HFFc6 (cell line): ENCODE measurements at places on chromosomes 7 and 10. TPM values are rescaled to one million over a fixed set of nuclear protein-coding genes. Genes with fewer than 3 reads are reported as not detected.

- no peak for DNase-seq
Measured at GRCh38 chr7:164882-165660, 27.3 kb upstream of the FAM20C start.

DNA sequence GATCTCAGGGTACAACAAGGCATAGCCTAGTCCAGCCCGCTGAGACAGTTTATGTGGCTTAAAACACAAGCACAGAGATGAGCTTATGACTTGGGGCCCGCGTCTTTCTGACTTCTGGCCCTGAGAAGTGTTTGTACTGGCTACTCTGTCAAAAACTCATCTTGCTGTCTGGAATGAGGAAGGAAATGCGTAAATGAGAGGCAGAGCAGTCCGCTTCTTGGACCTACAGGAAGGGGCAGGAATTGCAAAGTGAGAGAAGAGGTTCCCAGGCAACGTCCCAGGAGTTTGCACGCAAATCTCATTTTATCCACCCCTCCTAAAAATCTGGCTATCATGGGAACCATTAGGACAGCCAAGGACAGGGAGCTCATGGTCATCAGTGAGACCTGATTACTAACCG lies 5.5 kb downstream of the ANXA11 start:
- DNase-seq, result peak; percentile 63

GRCh38 chr10:15516256-15517085 lies 145.4 kb upstream of the FAM171A1 start:
- DNase-seq, result no peak

GRCh38 chr7:158432369-158433341 lies 155.0 kb downstream of the PTPRN2 start:
- no peak for DNase-seq

- no peak for DNase-seq
Measured at GRCh38 chr10:107806026-107806425, 641.5 kb upstream of the SORCS1 start.

MPP7 gene
- 0.80 to 2.3 TPM (median 2.1 TPM) in 3 replicates for total RNA-seq

HMX3 gene
- total RNA-seq, result not detected in 3 replicates

DNA sequence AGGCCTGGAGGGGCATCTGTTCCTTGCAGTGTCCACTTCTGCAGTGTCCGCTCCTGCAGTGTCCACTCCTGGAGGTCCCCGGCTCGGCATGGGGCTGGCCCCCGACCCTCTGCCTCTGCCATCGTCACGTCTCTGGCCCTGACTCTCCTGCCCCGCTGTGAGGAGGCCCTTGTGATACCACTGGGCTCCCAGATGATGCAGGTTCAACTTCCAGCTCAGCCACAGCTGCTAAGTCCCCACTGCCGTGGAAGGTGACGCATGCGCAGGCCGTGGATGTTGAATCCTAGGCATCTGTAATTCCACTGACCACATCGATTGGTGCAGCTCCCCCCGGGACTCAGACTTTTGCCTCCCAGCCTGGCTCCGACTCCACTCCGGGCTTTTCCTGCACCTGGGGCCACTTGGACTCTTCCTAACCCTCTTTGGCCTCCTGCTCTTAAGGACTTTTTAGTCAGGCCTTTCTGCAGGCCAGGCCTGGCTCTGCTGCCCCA lies 95.1 kb downstream of the GLRX3 start:
- no peak for DNase-seq

GRCh38 chr10:121070275-121071070 lies 219.3 kb downstream of the WDR11 start:
- no peak for DNase-seq

NPFFR1 gene
- total RNA-seq, result not detected in 3 replicates

THNSL1 gene
- 2.8 and 2.9 TPM in 2 replicates for total RNA-seq

GRCh38 chr7:157774495-157774894 lies 437.7 kb downstream of the DNAJB6 start:
- DNase-seq, result no peak

DNA sequence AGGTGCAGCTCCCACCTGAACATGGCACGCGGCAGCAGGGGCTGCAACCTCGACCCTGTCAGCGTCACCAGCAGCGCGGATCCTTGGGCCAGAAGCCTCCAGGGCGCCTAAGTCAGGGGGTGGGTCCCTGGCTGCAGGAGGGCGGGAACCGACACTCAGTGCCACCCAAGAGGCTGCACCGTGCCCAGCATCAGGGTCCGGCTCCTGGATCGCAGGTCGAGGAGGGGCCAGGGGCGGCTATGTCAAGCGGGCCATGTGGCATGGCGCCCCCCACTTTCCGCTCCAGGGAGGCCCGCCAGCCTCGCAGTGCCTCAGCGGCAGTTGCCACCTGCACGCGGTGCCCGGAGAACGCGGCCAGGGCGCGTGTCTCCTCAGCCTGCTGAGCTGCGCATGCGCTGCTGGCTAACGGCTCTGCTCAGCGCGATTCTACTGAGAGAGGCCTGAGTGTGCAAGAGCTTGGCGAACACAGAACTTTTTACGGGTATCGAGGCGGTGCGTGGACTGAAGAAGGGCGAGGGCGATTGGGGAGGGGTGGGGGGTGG lies at the start of gene ANKRD30A:
TSS of gene ANKRD30A (plus strand) at position 408 of the 542 bp plus-strand sequence. CDS start 190 bp downstream, outside the sequence.
- no peak for DNase-seq

GRCh38 chr7:46054272-46054671 lies 133.2 kb upstream of the IGFBP3 start:
- DNase-seq, result no peak

H2BK1 gene
- not detected in 2 replicates for total RNA-seq

GRCh38 chr7:150755473-150756099 lies 18.4 kb downstream of the GIMAP5 start:
- DNase-seq, result no peak

GRCh38 chr10:48685731-48686130 lies 1.1 kb downstream of the WDFY4 start:
- no peak for DNase-seq

DNA sequence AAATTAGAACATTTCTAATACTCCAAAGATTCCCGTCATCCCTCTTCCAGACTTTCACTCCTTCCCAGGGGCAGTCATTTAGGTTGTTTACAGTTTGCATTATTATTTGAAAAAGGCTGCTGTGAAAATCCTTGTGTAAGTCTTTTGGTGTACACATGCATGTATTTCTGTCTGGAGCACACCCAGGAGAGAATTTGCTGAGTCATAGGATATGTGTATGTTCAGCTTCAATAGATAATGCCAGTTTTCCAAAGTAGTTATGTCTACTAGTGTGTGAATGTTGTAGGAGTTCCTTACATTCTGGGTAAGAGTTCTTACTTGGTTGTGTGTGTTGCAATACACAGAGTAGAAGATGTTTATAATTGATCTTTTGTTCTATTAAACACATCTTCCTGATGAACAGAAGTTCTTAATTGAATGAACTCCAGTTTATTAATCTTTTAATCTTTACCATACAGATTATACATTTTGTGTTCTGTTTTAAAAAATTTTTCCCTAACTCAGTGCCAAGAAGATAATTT lies 25.3 kb downstream of the CROT start:
- DNase-seq, result peak; percentile 8

CARD11 gene
- not detected in 3 replicates for total RNA-seq

DNA sequence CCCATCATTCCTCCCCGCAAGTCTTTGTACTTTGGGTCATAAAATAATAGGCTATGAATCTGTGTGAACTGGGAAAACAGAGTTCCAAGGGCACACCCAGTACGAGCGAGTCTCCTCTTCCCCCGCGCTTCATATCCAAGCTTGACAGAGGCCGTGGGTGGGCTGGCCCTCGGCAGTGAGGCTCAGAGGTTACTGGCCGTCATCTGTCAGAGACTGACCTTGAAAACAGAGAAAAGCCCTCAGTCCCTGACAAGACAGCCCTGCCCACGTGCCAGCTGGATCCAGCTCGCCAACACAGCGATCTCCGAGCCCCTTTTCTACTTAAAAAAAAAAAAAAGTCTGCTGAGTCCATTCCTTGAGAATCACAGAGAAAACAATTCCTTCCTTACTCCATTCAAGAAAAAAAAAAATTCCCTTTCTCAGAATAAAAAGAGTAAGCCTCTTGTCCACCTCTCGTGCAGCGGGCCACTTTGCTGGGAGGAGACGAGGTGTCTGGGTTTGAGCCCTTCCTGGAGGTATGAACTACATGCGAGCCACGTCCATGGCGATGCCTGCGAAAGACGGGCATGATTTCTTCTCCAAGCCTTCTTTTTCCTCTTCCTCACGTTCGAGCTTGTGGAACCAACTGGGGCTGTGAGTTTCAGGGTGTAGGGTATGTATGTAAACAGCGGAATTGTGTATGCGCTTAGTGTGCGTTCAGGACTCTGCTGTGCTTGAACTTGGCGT lies 744 bp upstream of the BICC1 start:
- no peak for DNase-seq

DNA sequence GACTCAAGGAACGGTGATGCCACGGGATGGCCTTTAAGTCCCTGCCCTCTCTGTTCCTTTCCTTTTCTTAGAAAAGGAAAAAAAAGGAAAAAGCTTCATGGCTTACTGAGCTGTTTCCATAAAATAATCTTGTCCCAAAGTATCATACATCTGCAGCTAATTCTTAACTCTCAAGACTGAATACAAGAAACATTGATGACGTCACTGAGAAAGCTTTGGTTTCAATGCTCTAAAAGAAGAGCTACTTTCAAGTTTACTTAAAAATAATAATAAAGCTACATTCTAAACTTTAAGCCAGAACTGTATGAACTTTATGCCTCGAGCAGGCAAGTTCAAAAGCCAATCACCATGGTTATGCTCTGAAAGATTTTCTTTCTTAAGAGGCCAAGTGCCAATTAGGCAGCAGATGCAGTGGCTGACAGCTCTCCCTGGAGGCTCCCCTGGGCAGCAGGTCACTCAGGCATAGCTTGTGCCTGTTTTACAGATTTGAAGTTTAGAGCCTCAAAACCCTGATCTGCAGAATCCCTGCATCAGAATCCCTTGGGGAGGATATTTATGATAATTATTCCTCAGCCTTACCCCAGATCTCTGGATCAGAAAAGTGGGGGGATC lies 165.0 kb downstream of the CHN2 start:
- DNase-seq, result no peak

PIP gene
- not detected in 2 replicates for total RNA-seq

- no peak for DNase-seq
Measured at GRCh38 chr10:34430685-34431084, 384.4 kb downstream of the PARD3 start.

GRCh38 chr10:132447446-132448247 lies 50.6 kb downstream of the PWWP2B start:
- peak; percentile 57 for DNase-seq

DNA sequence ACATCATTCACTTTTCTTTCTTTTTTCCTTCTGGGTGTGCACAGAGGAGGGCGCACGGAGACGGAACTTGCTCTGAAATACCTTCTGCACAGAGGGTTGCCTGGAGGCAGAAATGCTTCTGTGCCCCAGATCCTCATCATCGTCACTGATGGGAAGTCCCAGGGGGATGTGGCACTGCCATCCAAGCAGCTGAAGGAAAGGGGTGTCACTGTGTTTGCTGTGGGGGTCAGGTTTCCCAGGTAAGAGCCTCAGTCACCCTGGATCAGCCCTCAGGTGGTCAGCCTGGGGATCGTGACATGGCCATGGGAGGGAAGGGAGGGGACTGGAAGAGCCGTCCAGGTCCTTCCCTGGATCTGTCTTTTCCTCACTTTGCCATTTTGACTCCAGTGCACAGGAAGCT lies 33.6 kb downstream of the VWA2 start:
- no peak for DNase-seq

DNA sequence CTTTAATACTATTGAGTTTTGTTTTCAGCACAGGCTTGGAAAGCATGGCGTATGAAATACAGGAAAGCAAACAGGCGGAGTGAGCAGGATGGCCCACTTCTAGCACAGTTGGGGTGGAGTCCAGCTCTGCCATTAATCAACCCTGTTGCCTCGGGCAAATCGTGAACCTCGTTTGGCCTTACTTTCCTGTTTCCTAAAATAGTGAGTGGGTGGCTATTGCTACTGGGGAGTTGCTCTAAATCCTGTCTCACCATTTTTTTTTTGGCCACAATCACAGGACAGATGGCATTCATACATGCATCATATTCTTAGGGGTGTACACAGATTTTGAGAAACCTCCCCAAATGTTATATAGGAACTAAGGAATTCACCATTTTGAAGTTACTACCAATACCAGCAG lies 157.8 kb downstream of the ANLN start:
- no peak for DNase-seq

DNA sequence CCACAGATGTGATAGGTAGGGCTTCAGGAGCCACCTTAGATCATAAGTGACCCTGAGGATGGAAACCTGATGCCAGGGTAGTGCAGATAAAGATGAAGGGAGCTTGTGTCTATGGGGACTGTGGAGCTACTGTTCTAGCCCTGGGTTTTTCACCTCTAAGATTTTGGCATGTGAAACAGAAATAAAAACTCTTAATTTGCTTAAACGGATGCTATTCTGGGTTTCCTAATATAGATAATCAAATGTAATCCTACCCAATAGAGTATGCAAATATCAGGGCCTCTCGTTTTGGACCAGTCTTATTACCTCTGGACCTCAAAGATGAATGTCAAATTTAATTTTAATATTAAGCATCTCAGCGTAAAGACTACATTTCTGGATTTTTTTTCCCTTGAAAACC lies 49.3 kb downstream of the ABCB4 start:
- no peak for DNase-seq

GRCh38 chr10:4918236-4918635 lies 45.0 kb upstream of the AKR1C1 start:
- DNase-seq, result no peak

DNA sequence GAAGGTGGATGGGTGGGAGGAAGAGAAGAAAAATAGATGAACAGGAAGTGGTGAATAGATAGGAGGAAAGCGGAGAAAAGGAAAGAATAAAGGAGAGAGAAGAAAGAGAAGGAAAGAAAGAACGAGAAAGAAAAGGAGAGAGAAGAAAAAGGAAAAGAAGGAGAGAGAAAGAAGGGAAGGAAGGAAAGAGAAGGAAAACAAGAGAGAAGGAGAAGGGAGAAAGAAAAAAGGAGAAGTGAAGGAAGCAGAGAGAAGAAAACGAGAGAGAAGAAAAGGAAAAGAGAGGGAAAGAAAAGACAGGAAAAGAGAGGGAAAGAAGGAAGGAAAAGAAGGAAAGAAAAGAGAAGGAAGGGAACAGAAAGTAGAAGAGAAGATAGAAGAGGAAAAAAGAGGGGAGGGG lies 211.8 kb downstream of the DIP2C start:
- no peak for DNase-seq

DNA sequence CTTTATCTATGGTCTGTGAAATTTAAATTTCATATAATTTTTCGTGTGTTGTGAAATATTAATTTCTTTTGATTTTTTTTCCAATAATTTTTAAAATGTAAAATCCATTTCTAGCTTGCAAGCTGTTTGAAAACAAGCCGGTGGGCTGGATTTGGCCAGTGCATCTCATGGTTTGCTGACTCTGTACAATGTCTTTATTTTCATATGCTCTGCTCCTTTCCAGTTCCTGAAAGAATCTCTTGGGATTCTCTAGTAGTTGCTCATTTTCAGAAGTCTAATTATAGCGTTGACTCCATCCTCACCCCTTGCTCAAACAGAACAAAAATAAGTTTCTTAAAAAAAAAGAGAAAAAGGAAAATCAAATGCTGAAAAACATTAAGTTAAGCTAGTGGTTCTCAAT lies 21.4 kb downstream of the UBN2 start:
- DNase-seq, result peak; percentile 9

DNA sequence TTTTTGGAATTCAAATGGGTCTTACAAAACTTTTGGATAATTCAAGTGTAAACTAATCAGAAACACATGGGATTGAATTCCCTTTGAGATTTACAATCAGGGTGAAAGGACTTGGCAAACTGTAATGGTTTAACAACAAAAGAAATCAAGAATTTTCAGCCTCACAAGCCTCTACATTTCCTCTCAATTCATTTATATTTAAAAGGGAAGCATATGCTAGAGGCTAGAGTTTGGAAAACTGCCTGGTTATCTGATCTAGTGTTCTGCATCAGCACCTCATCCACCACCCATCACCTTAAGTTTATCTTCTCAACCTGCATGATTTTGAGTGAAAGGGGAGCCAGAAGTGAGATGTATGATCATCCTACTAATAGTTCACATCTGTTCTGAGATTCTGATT lies 120.7 kb downstream of the TES start:
- DNase-seq, result peak; percentile 13

- DNase-seq, result peak; percentile 54
Measured at GRCh38 chr7:120792091-120792860, 65.7 kb downstream of the TSPAN12 start.
